ENCODE measurements at places on chromosomes 3 and 15.

DNA sequence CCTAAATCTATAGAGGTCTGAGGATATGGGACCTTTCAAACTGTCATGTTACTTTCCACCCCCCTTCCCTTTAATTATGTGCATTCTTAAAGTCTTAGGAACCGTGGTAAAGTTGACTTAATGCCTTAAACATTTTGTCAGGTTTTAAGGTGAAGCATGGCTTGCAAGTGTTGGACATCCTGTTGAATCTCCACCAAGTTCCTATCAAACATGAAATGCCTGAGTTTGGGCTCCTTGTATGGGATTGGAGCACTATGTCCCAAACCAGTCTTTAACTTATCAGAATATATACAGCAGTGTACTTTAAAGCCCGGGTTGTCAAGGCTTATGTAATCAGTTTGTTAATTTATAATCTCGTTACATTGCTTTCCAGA, 1.1 kb downstream of the SNRK start:
- no peak for DNase-seq

GRCh38 chr3:119314821-119315220, 20.6 kb downstream of the ARHGAP31 start:
- no peak for DNase-seq

DNA sequence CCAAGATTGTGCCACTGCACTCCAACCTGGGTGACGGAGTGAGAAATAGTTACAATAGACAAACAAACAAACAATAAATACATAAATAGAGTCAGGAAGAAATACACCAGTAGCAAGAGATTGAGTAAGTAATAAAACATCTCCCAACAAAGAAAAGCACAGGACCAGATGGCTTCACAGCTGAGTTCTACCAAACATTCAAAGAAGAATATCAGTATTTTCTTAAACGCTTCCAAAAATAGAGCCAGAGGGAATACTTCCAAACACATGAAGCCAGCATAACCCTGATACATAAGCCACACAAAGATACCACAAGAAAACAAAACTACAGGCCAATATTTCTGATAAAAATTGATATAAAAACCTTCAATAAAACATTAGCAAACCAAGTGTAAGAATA, 30.7 kb upstream of the IGSF10 start:
- DNase-seq: no peak

DNA sequence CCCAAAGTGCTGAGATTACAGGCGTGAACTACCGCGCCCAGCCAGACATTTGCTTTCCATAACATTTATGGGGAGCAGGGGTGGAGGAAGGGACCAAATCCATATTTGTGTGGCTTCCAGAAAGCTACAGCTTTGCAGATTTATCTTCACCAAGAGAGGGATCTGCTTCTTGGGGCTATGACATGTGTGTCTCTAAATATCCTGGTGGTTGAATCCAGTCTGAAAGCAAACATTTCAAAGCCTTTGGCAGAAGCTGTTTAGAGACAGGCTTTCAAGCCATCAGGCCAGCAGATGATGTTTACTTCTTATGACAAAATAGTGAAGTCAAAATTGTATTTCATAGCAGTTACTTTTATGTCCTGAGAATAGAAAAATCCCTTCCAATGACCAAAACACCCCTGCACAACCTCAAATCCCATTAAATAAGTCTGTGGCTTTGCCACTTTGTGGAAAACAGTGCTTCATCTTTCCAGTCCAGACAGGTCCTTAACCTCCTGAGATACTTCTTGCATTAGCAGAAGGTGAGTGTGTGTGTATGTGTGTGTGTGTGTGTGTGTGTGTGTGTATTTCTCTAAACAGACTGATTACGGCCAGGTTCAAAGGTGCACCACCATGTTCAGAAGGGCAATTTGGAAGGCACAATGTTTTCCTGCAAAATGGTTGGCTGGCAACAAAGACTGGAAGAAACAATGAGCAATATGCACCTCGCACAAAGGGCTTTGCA, 191.4 kb upstream of the LRIG1 start:
- no peak for DNase-seq

GRCh38 chr3:57227930-57228751, 612 bp downstream of the APPL1 start:
- DNase-seq: peak; percentile 13

- DNase-seq: no peak
Observed at GRCh38 chr15:25408929-25409328, 29.9 kb downstream of the UBE3A start.

DNA sequence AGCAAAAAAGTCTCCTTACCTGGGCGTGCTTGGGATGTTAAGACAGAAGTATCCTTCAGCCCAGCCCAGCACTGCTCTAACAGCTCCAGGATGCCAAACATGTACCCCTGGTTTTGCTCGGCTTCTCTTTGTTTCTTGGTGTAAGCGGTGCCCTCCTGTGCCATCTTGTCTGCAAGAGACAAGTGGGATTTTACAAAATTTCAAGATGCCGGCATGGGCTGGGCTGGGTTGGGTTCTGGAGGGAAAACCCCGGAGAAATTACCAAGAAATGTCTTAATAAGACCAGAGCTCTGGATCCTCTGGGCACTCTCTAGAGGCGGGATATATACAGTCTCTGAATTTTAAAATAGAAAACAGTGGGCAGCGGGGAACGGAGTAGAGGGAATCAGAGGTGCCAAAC, 4.6 kb upstream of the SOX14 start:
- DNase-seq: no peak

DNA sequence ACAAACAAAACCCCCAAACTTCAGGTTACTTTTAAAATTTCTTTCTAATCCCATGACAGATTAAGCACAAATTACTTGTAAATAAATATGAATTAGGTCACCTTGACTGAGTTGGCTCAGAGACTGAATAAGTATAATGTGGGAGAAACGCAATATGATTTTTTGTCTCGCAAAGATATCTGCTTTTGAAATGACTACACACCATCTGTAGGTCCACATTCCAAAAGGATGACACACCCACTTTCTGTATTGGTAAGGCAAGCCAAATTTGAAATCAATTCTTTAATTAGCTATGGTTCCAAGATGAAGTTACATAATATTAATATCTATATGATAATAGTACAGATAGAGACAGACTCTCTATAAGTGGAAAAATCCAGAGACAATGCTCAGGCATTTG, 66.9 kb upstream of the CSPG5 start:
- DNase-seq: no peak

DNA sequence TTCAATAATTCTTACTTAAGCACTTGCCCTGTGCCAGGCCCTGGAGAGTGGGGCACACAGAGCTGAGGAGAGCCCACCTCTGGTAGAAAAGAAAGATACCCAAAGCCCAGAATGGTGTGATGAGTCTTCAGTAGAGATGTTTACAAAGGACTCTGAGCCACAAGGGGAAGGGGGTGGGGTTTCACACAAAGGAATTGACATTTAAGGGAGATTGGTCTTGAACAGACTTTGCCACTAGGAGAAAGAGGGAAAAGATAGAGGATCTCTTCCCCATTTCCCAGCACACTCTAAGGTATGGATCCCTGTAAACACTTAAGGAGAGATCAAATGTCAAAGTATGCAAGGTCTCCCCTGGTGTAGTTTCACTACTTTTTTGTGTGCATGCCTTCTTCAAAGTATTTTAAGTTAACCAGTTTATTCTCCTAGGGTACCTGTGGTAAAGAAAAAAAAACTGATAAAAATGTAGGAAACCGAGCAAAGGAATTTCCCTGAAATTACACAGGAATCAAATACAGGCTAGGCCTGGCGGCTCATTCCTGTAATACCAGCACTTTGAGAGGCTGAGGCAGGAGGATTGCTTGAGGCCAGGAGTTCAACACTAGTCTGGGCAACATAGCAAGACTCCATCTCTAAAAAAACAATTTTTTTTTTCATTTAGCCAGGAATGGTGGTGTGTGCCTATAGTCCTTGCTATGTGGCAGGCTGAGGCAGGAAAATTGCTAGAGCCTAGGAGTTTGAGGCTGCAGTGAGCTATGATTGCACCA, 117.6 kb upstream of the SKOR1 start:
- DNase-seq: no peak

DNA sequence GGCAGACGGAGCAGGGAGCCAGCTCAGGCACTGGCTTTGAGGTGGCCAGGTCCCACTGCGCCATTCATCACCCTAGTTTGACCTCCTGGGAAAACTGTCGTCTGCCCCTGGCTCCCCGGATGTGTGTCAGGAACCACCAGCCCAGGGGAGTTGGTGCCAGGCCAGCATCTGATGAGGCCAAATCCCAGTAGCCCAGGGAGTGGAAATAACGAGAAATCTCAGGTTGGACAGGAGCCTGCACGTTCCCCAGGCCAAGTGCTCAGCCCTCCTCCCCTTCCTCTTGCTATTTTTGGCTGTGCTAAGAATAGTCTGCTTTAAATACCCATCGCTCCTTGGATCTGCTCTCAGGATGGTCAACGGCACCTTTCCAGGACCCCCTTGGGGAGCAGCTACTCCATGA, 93.1 kb upstream of the RPL32 start:
- DNase-seq: no peak

DNA sequence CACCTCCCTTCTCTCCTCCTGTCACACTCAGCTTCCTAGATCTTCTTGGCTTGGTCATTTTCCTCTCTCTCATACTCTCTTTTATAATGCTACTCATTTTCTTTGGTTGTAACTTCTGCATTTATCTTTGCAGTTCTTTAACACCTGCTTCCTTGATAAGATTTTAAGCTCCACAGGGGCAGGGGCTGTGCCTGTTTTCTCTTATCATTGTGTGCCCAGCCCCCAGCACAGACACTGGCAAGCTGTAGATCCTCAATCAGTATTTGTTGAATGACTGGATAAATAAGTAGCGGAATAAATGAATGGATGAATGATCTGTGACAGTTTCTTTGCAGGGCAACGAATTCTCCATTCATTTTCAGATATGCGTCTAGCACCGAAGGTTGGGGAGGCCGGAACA, 64.3 kb upstream of the MEX3B start:
- no peak for DNase-seq

DNA sequence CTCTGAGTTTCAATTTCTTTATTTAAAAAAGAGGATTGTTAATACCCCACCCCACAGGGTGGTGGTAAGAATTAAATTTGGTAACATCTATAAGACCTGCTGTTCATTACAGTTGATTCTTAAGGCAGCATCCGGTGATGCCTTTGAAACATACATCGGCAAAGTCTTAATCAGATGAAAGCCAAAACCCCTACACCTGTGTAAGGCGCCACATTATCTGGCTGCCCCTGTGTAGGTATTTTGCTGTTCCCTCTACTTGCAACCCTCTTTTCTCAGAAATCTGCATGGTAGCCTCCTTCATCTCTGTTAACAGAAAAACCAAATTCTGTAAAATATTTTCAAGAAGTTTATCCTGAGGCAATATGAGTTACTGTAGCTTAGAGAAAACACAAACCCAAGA, 90.0 kb downstream of the ST6GAL1 start:
- no peak for DNase-seq

- no peak for DNase-seq
Observed at GRCh38 chr15:63522225-63522578, 17.8 kb downstream of the USP3 start.

GRCh38 chr3:187615630-187616029, 54.6 kb downstream of the SST start:
- DNase-seq: no peak

- peak; percentile 9 for DNase-seq
Observed at GRCh38 chr3:42906070-42906847, at the start of gene ZNF662. Gene ZNF662 (plus strand): TSS chr3:42906142. CDS start chr3:42908115, 1,973 bp downstream.

DNA sequence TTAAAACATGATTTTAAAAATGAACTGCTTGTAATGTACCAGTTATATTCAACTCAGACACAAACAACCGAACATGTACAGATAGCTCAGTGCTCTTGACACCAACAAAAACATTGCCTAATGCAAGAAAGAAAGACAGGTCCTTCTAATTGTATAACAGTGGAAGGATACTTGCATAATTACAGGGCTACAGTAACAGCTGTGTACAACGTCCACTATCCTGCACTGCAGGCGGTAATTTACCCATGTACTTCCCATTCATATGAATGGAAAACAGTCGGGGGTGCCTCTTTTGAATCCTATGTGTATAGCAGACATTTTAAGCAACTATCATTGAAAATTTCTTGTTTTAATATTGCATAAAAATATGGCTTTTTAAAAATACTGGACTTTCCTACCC, 41.1 kb upstream of the PLSCR5 start:
- DNase-seq: no peak

GRCh38 chr3:155603302-155603701, 141.6 kb downstream of the PLCH1 start:
- DNase-seq: no peak

DNA sequence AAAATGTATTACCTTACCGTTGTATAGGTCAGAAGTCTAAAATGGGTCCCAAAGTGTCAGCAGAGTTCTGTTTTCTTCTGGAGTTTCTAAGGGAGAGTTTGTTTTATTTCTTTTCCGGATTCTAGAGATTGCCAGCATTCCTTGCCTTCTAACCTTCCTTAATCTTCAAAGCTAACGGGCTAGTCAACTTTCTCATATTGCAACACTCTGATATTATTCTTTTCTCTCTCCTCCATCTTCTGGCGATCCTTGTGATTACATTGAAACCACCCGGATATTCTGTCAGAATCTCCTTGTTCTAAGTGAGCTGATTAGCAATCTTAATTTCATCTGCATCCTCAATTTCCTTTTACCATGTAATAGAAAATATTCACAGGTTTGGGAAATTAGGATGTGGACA, 36.2 kb upstream of the AADACL2 start:
- DNase-seq: no peak

- DNase-seq: no peak
Observed at GRCh38 chr3:56887402-56888025, 85.8 kb upstream of the ARHGEF3 start.
